Coronary artery (tissue), 2 donors: ENCODE measurements at places on chromosomes 4 and X.

GRCh38 chr4:118338981-118339765 is 13.6 kb downstream of the PRSS12 start:
- no peak for DNase-seq

- no peak for DNase-seq
Observed at GRCh38 chr4:89753601-89754066, 83.3 kb downstream of the SNCA start.

- no peak for DNase-seq
Observed at GRCh38 chr4:79466621-79467020, 58.6 kb upstream of the GK2 start.

- no peak for DNase-seq
Observed at GRCh38 chr4:108834835-108835384, 72.1 kb upstream of the ETNPPL start.

GRCh38 chrX:84216406-84216805 is 28.4 kb upstream of the RPS6KA6 start:
- DNase-seq, result no peak

DNA sequence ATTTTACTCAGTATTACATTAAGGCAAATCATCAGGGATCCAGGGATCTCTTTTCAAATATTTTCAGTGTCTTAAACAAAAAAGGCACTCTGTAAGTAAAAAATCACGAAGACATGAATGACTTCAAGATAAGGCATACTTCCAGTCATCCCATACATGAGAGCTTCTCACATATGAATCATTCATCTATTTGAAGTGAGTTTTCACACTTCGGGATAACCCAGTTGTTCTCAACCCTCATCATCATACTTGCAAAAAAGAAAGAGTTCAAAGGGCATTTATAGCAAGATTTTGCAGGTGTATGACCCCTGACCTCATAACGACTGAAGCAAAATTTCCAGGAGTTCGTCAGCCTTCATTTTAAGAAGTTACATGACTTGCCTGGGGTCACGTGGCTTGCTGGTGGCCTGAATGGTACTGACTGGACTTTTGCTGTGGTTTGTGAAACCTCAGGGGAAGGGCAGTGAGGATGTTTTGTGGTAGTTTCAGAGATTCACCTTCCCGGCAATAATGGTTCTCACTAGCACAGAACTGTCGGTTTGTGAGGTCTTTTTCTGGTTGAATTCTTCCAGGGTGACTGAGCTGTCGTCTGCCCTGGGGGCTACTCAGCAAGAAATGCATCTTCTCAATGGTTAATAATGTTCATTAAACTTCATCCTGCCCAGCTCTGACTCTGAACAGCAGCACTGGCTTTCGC is 115.8 kb upstream of the SHISA3 start:
- no peak for DNase-seq

GRCh38 chr4:48331577-48332330 is 9.6 kb upstream of the SLAIN2 start:
- DNase-seq, result no peak

DNA sequence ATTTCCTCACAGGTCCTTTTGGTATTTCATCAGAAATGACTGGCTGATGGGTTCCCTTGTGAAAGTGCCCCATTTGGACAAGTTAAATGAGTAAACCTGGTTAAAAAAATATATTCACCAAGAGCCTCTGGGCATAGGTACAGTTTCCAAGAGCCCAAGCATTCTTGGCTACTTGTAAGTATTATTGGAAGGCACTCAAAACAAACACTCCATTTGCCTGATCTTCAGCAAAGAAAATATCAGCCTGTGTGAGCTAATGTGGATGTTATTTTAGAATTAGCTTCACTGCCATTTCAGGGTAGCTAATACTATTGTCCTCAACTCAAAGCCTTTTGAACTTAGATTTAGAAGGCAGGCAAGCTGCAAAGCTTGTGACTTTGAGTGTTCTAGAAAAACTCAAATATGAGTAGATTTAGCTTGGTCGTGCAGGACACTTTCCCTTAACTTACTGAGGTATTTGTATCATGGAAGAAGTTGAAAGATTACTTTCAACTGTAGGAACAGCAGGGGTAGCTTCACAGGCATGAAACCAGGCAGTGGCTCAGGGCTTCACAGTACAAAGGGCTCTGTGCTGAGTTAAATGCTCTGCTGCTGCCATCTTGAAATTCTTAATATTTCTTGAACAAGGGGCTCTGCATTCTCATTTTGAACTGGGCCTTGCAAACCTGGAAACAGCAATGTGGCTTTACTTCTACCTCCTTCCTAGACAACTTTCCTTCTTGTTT is 177.2 kb downstream of the AMELX start:
- DNase-seq, result no peak

DNA sequence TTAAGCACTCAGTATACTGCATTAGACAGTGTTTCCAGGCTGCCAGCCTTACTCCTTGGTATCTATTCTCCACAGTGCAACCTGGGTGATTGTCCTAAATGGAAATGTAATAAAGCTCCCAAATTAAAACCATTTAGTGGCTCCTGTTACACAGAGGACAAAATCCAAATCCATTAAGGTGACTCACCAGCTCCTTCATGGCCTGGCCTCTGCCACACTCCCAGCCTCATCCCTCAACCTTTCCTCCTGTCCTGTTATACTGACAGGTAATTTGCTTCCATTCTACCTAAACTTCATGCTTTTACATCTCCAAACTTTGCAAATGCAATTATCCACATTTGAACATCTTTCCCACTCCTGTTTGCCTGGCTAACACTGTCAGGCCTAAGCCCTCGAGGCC is 140.3 kb downstream of the INPP4B start:
- DNase-seq, result no peak

- no peak for DNase-seq
Observed at GRCh38 chrX:148380650-148381561, 119.5 kb upstream of the AFF2 start.

- DNase-seq, result no peak
Observed at GRCh38 chrX:31190221-31190975, 118.6 kb upstream of the FTHL17 start.

DNA sequence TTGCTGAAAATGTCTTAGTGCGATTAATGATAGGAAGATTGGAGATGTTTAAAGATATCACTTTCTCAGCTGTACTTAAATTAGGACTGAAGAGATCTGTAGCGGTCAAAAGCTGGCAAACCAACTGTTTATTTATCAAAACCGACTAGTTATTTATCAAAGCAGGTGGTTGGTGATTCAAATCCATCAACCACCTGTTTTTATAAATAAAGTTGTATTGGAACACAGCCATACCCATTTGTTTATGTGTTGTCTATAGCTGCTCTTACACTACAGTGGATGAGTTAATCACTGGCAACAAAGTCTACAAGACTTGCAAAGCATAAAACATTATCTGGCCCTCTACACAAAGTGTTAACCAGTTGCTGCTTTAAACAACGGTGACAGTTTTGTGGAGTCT is 76.8 kb downstream of the IL15 start:
- no peak for DNase-seq

DNA sequence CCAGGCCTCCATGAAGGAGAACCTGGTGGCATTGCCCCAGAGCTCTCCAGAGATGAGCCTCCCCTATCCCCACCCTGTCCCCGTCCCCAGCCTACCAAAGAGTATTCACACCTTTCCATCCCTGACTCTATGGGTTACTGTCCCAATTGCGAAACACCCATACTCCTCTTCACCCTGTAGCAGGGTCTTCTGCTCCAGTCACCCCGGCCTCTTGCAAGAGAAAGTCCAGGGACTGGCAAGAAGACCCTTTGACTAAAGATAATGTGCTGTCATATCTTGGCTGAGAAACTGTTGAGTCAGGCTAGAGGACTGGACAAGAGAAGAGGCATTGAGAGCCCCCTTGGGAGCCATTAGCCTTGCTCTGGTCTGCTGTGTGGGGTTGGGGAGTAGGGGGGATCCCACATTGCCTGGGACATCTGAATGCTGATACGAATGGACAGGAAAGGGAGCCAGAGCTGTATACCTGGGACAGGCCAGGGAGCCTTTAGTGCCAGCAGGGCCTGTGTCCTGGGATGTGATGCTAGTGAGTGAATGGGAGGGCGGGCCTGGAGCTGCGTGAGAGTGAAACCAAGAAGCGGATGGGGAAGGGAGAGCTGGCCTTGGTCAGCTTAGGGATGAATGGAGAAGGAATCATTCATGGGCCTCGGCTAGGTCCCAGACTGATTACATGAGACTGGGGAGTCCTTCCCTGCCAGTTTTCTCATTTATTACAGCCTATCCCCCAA is 27.1 kb downstream of the NALF2 start:
- DNase-seq, result no peak

DNA sequence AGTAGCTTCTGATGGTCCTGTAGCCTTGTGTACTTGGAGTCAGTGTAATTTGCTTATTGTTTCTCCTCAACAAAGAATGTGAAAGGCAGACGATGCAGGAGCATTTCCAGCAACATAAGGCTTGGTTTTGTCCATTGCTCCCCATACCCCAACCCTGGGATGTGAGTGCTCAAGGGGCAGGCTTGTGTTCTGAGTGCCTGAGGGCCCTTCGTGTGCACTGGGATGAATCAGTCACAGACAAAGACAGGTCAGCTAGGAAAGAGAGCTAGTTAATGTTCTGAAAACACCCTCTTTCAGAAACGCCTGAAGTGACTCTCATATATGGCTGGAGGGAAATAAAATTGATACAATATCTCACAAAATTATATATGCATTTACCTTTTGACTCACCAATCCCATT is 59.1 kb downstream of the PRPS1 start:
- no peak for DNase-seq

- no peak for DNase-seq
Observed at GRCh38 chrX:7170898-7171297, 22.9 kb upstream of the PUDP start.

DNA sequence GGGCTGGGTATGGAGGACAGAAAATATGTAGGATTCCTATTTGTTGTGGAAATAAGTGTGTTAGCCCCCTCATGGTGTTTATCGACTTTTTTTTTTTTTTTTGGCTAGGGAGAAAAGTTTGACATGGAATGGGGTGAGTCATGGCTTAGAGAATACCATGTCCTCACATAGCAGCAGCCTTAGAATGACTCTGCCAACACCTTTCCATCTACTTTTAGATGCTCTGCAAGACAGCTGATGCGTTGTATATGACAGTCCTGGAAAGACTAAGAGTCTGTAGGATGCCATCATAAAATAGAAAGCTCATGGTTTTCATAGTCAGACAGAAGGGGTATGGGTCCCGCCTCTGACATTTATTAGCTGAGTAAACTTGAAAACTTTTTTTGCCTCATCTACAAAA is 37.7 kb downstream of the MTTP start:
- no peak for DNase-seq

GRCh38 chr4:125397226-125397625 is 82.5 kb downstream of the FAT4 start:
- DNase-seq, result no peak

- no peak for DNase-seq
Observed at GRCh38 chr4:40185830-40186664, 10.8 kb upstream of the RHOH start.

DNA sequence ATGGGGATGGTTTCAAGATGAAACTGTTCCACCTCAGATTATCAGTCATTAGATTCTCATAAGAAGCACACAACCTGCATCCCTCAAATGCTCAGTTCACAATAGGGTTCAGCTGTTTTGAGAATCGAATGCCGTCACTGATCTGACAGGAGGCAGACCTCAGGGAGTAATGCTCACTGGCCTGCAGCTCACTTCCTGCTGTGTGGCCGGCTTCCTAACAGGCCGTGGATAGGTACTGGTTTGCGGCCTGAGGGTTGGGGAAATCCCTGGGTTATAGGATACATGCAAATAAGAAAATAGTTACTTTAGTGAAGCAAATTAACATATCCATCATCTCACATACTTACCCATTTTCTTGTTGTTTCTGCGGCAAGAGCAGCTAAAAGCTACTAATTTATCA is 160.4 kb downstream of the MAD2L1 start:
- no peak for DNase-seq

DNA sequence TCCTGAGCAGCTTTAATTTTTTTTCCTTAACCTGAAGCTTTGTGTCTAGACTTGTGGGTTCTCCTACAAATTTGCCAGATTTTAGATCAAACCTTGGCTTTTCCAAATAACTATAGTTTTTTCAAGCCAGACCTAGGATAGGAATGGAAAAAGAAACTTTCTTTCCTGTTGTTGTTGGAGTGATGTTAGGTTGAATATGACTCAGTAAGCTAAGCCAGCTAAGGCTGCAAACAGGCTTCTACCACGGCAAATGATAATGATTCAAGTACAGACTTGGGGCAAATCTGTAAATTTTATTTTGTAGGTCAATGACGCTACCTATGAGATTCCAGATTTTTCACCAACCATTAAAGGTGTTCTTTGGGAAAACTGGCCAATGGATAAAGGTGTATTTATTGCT is 45.6 kb downstream of the WDR19 start:
- no peak for DNase-seq

- DNase-seq, result no peak
Observed at GRCh38 chr4:38957893-38958292, 74.3 kb downstream of the TMEM156 start.

DNA sequence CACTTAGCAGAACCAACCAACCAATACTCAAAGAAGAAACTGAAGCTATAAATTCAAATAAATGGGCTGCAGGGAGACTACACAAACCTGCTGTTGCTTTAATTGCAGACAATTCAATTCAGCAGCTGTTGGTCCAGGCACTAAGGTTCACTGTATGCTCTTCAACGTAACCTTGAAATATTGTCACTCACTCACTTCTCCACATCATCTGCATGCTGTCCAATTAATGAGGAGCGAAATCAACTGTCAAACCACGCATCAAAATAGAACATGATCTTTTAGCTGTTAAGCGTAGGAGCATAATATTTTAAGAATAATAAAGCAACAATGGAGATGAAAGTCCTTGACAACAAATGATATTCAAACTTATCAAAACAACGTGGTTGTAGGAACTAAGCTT is 17.0 kb downstream of the ENOX2 start:
- no peak for DNase-seq

DNA sequence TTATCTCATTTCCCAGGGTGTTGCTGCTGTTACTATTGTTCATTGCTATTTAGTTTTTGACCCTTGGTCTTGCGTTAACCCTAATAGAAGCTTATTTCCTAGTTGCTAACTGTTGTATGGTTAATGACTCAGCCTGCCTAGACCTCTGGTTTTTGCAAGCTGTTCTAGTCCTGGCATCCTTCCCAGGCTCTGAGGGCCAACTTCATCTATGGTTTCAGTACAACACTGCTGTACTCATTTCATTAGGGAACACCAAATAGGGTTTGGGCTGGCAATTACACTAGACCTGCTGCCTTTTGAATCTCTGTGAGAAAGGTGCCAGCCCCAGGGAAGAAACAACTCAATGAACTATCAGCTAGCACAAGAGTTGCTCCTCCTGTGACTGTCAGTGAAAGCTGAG is 59.6 kb downstream of the DCX start:
- no peak for DNase-seq

DNA sequence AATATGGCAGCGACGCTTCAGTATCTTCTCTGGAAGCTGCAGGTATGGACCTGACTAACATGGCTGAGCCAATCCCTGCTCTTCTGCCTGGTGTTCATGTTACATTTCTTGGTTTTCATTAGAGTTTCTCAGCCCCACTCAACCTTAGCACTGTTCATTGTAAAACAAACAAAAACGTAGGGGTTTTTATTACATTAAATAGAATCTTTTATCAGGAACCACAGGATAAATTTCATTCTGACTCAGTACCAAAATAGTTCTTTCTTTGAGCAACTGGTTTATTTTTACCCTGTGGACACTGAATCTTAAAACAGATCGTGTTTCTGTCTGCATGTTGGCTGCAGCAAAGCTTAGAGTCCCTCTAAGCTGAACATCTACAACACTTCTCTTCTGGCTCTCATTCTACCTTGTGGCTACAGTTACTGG is 27.1 kb downstream of the FHIP1A start:
- DNase-seq, result no peak

GRCh38 chr4:153252122-153252521 is 47.9 kb downstream of the TRIM2 start:
- DNase-seq, result no peak

- no peak for DNase-seq
Observed at GRCh38 chr4:48499551-48500066, 9.6 kb downstream of the ZAR1 start.
